ENCODE measurements at places on chromosomes 12 and 14.
A peak's percentile ranks its signal among the peaks of the same experiment; 100 is the strongest.

DNA sequence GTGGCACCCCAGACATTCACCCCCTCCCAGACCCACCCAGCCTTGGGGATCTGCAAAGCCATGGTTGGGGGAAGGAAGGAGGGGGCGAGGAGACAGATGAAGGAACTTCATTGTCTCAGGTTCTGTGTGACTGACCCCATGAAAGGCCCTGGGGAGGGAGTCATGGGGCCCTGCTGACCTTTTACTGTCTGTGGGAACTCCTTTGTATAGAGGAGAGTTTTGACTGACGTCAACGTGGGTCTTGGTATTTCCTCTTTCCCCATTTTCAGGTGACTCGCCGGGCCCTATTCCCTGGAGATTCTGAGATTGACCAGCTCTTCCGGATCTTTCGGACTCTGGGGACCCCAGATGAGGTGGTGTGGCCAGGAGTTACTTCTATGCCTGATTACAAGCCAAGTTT, 3.1 kb upstream of the RAB5B start:
- no peak for DNase-seq

GRCh38 chr12:93373961-93374656, 3.6 kb upstream of the NUDT4 start:
- no peak for DNase-seq

DNA sequence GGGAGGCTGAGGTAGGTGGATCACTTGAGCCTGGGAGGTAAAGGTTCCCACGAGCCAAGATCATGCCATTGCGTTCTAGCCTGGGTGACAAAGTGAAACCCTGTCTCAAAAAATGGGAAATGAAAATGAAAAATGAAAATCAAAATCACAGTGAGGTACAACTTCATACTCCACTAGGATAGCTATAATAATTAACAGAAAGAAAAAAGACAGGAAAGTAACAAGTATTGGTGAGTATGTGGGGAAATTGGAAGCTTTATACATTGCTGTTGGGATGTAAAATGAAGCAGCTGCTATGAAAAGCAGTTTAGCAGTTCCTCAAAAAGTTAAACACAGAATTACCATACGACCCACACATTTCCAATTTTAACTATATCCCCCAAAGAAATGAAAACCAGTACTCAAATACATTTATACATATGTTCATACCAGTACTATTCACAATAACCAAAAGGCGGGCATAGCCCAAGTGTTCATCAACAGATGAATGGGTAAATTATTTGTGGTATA, 22.2 kb downstream of the SGPP1 start:
- no peak for DNase-seq

DNA sequence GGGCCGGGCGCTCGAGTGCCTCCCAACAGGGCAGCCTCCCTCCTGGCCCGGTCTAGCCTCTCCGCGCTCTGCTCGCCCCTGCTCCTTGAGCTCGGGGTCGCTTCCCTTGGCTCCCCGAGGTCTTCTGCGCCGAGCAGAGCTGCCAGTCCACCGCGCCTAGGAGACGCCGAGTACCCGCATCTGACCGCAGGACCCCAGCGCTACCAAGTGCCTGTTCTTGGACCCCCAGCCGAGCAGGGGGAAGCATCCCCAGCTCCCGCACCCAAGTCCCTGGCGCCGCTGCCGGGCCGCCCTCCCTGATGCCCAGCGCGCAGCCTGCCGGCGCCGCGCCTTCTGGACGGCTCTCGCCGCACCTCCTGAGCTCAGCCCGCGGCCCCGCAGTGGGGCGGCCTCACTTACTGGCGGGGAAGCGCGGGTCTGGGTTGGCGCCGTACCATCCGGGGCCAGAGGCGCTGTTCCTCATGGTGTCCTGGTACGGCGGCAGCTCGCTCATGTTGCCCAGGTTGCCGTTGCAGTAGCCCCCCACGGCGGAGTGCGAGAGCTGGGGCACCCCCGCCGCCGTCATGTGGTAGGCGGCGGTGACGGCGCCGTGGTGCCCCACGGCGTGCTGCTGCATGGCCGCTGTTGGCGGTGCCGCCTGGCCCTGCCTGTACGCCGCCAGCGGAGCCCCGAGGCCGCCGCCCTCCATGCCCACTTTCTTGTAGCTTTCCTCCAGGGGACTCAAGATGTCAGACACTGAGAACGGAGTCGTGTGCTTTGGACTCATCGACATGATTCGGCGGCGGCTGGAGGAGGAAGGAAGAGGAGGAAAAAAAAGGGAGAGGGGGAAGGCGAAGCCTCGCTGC, 1.2 kb downstream of the NKX2-1 start:
- peak; percentile 84 for DNase-seq

DNA sequence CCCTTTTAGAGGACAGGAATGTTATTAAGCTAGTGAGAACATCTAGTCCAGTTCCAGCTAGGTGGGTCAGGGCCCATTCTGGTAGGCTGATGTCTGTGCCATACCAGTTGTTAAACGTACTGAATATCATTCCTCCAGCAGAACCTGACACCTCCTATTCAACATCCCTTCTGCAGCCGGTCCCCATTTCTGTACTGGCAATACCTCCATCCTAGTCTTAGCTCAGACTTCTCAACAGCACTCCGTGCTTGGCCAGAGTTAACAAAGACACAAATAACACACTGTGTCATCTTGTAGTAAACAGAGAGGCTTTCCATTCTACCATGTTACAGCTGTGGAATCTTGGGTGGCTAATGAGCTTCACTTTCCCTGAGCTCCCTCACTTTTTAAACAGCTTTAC, 94.3 kb upstream of the PDE3A start:
- no peak for DNase-seq

DNA sequence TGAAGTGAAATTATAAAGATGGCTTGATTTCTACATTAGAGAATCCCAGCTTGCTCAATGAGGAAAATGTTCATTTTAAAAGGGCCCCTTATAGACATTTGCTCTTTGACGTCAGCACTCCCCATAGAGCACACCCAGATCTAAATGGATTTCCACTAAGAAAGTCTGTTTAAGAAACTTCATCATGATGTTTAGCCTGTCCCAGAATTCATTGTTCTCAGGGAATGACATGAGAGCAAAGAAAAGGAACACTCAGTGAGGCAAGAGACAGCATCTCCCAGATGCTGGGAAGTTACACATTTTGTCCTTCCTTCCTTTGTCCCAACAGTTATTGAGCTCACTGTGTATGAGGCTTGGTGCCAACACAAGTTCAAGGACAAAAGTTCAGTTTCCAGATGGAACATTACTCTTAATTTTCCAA, 4.9 kb downstream of the PHLDA1 start:
- DNase-seq, result no peak

DNA sequence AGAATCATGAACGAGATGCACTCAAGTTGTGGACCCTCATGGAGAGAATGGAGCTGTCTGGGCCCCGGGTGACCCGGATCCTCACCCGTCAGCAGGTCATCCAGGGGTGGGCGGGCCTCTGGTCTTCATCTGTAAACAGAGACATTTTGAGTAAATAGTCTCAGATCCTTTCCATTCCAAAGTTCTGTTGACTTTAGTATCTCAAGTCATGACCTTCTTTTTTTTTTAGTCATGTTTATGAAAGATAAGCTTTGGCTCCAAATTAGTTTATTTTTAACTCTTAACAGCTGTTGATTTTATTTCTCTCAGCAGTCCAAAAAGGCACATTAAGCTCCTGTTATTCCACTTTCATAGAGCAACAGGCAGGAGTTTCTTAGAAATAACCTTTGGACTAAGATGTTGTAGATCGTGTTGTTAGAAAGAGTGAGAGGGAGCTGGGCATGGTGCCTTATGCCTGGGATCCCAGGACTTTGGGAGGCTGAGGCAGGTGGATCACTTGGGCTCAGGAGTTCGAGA, 48.9 kb upstream of the AMN start:
- no peak for DNase-seq
